ENCODE measurements at places on chromosomes 7 and 10. TPM values are rescaled to one million over a fixed set of nuclear protein-coding genes. Genes with fewer than 3 reads are reported as not detected.

Gene AKR1C2
- total RNA-seq = 13.5 TPM

DNA sequence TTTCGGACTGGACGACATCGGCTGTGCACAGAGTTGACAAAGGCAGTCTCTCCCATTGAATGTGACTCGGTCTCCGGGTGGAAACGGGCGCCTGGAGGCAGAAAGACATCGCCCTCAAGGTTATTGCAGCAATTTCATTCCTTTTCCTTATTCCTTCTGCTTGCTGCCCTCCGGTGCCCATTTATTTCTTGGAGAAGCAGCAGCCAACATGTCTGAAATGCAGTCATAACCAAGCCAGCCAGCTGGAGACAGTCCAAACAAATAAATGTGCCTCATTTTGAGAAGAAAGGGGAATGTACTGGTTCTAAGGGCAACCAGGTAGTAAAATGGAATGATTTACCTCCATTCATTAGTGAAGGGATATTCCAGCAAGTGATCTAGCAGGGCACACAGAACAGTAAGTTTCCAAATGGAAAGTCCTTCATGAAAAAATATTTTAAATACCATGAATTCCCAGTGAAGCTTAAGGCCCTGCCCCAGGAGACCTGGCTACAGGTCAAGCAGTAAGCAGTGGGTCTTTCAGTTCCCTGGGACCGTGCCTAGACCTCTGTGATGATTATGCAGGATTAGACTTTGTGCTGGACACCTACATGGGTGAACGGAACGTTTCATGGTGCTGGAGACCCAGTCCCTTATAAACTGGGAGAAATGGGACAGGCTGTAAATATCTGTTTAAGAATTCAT lies 86.6 kb downstream of the ABLIM1 start:
- ATAC-seq = no peak

Gene HTRA1
- 111 TPM for total RNA-seq

Gene SPDYE2
- not detected for total RNA-seq

GRCh38 chr10:89421018-89421476 lies 6.7 kb downstream of the IFIT5 start:
- no peak for ATAC-seq

DNA sequence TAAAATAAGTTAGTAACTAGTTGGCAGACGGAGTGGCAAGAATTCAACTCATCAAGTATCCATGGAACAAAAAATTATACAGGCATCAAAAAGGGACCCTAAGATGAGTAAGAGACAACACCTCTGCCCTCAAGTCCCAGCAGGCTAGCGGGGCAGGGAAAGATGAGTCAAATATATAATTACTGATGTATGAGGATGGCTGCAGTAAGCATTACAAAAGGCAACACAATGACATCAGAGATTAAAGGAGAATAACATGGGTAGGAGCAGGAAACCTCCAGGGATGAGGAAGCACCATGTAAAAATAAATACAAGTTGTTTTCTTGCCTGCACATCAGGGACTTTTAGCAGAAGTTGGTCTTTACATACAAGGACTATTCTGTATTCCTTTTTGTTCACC lies 49.4 kb downstream of the SCRN1 start:
- no peak for ATAC-seq

GRCh38 chr10:96587264-96588059 lies 650 bp upstream of the TM9SF3 start:
- peak; percentile 77 for ATAC-seq

GRCh38 chr10:14074062-14074884 lies 256.5 kb downstream of the FRMD4A start:
- peak; percentile 96 for ATAC-seq

Gene INA
- total RNA-seq = 1.8 TPM

DNA sequence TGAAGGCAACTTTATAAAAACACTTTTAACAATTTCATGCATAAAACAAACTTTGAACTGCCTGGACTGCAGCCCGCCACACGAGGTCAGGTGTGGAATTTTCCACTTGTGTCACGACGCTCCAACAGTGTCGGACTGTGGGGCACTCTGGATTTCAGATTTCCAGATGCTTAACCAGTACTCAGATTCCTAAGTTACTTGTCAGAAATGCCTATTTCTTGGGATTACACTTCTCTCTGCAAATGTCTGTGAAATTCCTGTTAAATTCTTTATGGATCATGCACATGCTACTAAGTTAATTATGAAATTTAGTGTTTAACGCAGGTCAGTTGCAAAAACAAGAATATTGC lies 473 bp upstream of the GPER1 start:
- ATAC-seq = no peak

Gene GJC3
- total RNA-seq = not detected

DNA sequence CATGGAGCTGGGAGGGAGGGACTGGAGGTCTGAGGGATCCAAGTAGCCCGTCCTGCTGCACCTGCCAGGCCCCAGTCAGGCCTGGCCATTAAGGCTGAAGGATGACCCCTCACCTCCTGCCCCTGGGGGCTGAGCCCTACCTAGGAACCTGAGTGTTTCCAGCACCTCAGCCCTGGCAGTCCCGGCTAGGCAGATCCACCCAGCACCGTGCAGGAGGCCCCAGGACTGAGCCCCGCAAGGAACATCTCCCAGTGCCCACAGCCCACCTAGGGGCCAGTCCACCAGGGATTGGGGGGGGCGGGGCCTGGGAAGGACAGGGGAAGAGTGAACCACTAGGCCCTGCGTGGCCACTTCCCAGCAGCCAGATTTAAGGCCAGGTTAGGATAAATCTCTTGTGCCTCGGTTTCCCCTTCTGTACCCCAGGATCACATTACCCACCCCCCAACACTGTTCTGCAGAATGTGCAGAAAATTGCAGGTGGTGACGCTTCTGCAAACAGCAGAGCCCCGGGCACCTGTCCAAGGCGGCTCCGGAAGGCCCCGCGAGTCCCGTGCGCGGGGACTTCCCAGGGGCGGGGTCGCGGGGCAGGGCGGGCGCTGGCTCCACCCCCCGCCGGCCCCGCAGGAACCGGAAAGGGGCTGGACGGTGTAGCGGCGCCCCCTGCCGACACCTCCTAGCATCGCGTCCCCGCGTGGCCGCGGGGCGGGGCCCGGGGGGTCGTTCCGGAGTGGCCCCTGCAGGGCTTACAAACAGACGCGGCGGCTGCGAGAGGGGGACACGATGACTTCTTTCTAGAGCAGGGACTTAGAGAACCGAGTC lies 55.9 kb downstream of the PWWP2B start:
- peak; percentile 74 for ATAC-seq

DNA sequence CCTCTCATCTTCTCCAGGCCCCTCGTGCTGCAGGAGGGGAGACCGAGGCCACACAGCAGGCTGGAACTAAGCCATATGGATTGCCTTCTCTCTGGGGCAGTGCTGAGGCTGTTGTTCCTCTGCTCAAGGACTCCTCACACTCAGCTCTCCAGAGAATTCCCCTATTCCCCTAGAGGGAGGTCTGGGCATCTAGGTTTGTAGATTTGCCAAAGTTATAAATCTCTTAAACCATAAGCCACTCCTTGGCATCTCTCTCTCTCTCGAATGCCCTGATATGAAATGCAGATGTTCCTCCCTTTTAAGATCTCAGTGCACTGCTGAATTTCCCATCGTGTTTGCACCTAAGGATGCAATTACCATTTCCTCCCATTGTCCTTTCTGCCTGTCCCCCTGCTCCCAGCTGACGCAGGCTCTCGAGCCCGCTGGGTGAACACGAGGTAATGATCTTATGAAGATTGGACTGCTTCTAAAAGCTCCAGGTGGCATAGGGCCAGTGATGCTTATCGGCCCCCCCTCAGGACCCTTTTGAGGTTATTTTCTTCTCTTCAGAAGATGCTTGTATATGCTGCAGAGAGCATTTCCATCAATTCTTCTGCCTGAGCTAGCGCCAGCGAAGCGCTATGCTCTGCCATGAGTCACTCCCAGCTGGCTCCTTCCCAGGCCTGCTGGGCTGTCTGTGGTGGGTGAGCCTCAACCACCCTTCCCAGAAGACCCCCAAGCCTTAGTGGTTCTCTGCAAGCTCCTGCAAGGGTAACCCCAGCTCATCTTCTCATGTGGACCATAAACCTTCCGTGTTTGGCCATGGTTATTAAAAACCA lies 41.6 kb upstream of the AQP1 start:
- peak; percentile 27 for ATAC-seq

DNA sequence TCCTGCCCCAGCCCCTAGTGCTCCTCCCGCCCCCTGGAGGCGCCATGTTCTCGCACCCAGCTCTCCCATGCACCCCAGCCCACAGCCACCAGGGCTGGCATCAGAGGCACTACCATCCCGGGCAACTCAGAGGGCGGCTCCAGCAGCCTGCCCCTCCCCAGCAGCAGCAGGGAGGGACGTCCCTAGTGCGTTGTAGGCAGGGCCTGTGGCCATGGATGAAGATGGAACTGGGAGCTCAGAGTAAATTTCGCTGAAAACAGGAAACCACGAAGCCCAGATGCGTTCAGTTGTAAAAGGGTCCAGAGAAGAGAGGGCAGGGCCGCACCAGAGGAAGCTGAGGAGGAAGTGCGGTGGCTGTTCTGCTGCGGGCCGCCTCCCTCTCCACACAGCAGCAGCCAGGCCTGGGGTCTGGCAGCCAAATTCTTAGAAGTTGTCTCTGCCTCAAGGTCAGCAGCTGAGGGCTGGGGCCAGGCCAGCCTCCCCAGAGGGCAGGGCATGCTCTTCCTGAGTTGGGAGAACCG lies 24.6 kb downstream of the VSIR start:
- peak; percentile 71 for ATAC-seq

DNA sequence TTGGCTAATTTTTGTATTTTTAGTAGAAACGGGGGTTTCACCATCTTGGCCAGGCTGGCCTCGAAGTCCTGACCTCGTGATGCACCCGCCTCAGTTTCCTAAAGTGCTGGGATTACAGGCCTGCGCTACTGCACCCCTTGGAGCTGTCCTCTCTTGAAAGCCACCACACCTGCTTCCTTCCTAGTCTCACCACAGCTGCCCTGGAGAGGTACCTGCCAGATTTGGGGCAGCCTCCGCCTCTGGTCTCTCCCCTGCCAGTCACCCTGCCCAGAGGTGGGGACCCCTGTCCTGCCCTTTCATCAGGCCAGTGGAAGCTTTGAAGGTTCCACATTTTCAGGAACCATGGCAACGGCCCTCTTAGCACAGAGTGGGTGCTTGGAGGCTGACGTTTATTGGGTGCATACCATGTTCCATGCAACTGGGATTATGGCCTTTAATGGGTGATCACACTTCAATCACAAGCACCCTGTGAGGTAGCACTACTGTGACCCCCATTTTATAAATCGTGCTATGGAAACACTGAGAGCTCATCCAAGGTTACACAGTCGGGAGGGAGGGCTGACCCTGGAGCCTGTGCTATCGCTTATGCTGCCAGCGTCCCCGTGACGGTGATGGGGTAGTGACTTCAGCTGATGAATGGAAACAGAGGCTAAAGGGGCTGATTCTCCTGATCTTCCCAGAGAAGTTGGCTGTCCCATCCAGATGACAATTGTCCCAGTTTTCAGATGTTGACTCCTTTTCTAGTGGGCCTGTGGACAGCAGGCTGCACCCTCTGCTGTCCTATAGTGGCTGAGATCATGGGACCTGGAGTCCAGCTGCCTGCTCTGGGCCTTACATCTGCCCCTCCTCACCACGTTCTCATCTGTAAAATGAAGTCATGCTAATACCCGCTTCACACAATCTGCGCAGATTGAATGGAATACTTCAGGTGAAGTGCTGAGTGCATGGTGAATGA lies 11.5 kb upstream of the FGFR2 start:
- ATAC-seq = no peak
